NCI-H69 (cell line): ENCODE measurements at places on chromosomes 4 and X.

DNA sequence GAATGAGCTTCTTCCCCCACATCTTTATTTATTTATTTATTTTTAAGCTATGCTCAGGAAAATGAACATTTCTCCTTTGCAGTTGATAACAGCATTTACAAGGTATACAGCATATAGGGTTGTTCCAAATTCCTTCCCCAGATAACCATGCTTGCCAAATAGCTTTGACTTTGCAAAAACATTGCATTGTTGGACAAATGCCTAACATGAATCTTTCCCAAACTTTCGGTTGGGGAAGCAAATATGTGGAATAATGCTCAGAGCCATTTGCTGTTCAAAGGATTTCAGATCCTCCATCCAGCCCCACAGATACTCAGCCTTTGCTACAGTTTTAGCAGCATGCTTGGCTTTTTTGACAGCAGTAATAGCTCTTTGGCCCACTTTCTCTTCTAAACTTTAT is 127.2 kb upstream of the AGA start:
- DNase-seq = no peak

DNA sequence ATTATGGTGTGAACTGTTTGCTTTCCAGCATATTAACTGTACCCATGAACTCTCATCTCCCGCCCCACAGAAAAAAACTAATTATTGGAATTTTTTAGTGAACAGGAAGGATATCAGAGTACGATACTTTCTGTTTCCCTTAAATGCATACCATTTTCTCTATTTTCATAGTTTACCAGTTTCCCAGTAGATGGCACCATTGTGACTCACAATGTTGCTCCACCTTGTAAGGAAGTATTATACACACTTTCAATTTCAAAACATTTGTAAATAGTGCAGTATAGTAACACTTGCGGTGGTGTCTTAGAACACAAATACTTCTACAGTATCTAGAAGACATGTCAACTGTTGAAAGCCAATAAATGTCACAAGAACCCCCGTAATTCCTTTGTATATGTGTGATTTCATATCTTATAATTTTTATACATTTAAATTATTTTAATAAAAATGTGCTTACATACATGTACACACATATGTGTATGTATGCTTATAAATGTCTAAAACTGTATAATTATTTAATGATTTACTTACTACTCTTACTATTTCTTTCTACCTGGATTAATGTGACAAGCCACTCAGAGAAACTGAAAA is 167.3 kb downstream of the SLIT2 start:
- DNase-seq = peak; percentile 54

DNA sequence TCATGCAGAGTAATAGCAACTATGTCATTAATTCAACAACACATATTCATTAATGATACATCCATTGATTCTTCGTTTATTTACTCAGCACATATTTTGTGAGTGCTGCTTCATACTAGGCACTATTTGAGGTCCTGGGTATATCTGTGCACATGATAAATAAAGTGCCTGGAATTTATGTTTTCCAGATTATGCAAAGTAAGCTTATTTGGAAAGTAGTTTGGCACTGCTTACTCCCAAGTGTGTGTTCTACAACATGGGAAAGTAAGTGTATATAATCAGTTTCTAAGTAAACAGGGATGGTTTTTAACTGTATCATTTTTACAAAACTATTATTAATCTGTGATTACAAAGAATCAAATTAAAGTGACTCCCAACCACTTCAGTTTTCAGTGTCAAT is 16.8 kb upstream of the EPGN start:
- DNase-seq = no peak

DNA sequence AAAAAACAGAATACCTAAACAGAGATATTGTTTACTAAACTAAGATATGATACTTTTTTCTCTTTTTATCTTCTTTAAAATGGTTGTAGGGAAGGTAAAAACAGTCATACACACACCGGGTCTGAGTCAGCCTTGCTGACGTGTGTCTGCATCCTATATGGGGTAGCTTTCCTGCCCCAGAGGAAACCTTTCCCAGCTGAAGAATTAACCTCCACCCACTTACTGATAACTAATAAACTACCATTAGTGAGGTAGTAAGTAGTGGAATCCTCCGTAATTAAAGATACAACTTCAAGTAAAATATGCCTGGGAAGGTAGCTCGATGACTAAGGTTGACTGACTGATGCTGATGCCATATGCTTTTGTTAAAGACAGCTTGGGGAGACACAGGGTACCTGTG is 312.2 kb downstream of the DCTD start:
- no peak for DNase-seq

DNA sequence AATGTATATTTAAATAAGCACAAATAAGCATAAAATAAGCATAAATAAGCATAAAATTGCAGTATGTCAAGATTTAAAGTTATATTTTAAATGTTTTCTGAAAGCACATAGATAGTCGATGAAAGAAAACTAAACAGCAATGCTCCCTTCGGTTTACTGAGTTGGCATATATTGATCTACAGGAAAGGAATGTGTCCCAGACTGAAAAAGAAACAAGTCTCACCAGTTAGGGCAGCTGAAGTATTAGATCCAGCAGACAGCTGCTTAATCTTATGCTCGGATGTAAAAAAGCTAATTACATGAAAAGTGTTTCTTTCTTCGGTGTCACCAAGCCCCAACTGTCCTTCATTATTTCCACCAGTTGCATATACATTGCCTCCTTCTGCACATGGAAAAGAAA is 8.7 kb downstream of the RPGR start:
- no peak for DNase-seq

DNA sequence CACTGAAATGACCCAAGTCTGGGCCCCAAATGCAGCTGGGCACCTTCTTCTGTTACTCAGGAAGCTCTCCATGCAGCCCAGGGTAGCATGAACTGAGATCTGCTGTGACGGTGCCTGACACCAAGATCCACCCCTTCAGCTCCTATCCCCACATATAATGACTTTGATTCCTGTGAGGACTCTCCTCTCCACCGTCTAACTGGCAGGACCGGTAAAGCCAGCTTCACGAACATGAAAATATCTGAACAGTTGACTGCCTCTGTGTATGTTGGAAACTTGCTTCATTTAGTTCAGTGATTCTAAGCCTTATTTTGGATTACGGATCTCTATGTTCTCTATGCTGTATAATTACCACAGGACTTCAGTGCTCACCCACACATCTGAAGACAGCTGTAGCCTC is 115.5 kb upstream of the TMEM150C start:
- DNase-seq = no peak

DNA sequence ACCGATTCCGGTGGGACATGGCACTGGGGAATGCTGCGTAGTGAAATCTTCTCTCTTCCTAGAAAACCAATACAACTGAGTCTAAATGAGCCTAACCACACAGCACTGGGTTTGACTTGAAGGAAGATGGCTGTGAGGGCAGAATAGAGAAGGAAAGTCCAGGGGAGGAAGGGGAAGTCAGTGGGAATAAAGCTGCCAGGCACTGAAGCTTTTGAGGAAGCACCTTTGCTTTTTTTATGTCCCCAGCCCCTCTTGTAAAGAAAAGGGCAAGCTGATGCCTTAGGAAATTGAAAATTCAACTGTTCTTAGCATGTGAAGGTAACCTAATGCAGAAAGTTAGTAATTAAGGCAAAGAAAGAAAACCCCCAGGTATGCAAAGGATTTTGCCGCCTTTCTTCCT is 20.6 kb downstream of the MED28 start:
- DNase-seq = no peak

- DNase-seq = no peak
These were observed 7.5 kb downstream of the WDR1 start for GRCh38 chr4:10108818-10109783.

GRCh38 chrX:39905538-39905891 is 192.2 kb downstream of the BCOR start:
- DNase-seq = peak; percentile 78

DNA sequence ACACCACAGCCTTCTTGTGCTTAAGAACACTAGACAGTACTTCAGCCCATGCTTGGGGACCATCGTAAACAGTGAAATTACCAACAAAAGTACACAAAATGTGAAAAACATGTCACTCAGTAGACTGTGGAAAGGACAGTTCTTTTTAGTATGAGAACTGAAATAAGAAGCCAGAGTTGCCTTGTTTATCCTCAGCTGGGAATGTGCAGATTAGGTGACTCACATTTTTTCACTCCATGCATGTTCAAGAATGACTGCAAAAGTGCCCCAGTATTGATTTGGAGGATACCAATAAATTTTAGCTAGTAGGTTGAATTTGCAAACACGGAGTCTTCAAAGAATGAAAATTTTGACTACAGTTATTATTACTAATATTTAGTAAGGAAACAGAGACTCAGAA is 23.1 kb upstream of the BMP3 start:
- DNase-seq = no peak

GRCh38 chr4:176185051-176185450 is 10.3 kb downstream of the SPATA4 start:
- no peak for DNase-seq

DNA sequence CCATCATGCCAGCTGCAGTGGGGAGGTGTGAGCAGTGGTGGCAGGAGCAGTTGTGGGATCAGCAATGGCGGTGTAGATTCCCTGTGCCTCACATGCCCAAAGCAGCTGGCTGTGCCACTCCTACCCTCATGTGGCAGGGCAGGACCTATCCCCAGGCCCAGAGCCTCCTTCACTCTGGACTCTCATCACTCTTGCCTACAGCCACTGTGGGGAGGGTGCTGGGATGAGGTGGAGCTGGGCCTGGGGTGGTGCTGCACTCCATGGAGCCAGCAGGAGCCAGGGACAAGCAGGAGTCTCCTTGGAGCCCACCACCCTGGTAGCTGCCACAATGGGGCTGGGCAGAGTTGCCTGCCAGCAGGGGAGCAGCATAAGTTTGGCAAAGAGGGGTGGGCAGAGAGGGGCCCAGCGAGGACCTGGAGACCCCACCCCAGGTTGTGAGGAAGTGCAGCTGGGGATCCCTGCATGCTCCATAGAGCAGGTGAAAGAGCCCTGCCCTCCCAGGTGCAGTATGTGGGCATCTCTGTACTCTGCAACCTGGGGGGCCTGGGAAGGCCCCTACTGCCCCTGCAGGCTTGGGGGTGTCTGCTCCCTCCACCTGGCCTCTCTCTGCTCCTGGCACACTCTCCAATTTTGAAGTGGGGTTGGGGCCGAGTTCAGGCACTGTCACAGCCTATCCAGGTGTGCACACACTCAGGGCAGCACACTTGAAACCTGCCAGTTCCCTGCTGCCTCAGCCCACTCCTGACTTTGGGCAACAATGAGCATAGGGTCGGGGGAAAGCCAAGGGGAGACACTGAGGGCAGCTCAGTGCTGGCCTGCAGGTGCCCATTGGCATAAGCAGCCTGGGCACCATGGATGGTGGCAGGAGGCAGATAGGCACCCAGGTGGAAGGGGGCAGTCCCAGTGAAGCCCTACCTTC is 74.0 kb upstream of the INTU start:
- DNase-seq = no peak

DNA sequence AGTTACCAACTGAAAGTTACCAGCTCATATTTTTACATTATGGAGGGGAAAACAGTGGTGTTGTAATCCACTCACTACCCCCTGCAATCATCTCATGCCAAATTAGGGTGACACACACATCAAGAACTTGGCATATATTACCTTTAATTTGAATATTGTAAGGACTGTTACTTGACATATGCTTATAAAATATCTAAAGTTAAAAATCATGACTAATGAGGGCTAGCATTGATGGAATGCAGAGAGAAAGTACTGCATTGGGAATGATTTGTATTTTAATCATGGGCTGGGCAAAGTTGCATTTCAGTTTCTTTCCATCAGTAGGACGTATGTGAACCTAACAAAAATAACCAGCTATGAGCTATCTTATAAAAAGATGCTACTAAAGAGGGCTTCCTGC is 517.5 kb upstream of the GRIA3 start:
- no peak for DNase-seq

DNA sequence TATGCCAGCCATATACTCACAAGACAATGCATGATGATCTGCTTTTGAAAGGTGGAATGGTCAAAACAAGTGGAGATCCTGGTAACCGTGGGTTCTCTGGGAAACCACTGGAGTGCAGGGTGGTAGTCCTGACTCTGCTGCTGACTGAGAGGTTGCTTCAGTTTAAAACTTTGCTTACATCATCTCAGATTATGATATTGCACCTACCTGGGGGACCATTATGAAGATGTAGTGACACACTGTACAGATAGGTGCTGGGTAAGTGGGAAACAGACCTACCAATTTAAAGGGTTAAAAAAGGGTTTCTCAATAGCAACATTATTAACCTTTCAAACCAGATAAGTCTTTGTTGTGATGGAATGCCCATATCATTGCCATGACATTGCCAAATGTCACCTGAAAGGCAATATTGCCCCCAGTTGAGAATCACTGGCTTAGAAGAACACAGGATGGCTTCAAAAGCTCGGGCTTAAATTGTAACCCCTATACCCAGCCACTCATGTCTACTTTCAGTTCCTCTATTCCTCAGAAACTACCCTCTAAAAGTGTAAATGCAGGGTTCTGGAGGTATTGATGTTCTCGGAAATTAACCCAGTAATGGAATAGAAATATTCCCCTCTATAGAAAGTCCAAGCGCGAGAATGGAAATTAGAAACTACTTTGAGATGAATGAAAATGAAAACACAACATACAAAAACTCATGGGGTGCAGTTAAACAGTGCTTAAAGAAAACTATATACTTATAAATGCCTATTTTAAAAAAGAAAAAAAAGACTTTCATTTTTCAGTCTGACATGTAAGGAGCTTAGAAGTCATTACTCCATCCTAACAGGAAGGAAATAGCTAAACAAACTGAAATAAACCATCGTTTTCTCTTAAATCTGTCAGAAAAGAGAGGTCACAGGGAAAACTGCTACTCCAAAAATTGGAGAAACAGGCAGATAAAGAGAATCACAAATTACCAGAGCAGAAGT is 65.8 kb downstream of the ARHGEF6 start:
- no peak for DNase-seq

- peak; percentile 77 for DNase-seq
These were observed 859 bp downstream of the SMARCA1 start for GRCh38 chrX:129522184-129523078.

DNA sequence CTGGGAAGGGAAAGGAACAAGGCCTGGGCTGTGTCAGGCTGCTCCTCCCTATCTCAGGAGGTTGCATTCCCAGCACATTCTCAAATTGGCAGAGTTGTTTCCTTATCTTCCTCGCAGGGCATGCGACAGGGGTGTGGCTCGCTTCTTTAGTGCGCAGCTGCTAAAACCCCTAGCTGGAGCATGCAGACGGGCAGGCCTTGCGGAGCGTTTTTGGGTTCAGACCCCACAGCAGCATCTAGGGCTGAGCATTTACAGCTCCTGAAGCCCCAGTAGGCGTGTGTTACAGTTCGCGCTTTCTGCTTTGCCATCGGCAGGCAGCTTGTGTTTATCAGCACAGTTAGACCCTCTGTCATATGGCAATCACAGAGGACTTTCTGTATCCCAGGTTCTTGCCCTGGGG is 392.4 kb downstream of the TECRL start:
- DNase-seq = no peak
